ENCODE measurements at places on chromosomes 11 and 22. TPM values are rescaled to one million over a fixed set of nuclear protein-coding genes. Genes with fewer than 3 reads are reported as not detected.

PRRG4 gene
- 0.51 TPM for total RNA-seq

OR51D1 gene
- not detected for total RNA-seq

DNA sequence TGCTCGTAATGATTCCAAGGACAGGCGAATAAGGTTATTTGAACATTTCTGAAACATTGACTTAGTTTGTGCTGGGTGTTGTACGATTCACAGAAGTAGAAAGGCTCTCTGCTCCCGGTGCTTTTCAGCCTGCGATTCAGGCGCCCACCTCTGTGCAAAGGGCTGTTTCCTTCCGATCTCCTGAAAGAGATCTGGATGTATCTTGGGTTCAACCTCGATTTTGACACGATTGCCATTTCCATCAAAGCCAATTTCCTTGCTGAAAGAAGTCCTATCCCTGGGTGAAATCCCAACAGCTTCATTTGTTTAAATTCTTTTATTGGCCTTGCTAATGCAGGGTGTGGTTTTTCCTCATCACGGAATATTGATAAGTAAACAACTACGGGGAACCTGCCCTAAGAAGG, 1.1 kb upstream of the ZC3H12C start:
- H3K27ac ChIP-seq, result no peak overlapping the region
- DNase-seq, result no peak
- no peaks in the 10 kb centered on the region for H3K36me3 ChIP-seq

DNA sequence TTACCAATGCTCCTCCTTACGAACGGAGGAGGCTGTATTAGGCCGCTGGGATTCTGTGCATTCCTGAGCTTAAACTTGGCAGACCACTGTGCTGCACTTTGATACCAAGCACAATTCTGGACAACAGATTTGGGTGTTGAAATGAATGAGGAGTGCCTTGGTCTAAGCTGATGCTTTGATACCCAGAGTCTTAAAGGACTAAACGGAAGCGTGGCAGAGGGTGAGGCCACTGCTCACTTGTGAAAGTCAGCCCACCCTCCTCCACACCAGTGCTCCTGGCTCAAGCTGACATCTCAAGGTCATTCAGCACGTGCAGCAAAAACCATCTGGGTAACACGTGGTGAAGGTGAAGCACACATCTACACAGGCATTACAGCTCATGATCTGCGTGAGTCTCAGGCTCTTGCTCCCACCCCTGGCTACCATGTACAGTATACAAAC, 85.9 kb downstream of the MICAL3 start:
- no peak overlapping the region for H3K27ac ChIP-seq
- no peak for DNase-seq
- no peaks in the 10 kb centered on the region for H3K36me3 ChIP-seq
- H3K4me1 ChIP-seq, result no peaks in the 10 kb centered on the region
- H3K4me3 ChIP-seq, result no peak overlapping the region

DNA sequence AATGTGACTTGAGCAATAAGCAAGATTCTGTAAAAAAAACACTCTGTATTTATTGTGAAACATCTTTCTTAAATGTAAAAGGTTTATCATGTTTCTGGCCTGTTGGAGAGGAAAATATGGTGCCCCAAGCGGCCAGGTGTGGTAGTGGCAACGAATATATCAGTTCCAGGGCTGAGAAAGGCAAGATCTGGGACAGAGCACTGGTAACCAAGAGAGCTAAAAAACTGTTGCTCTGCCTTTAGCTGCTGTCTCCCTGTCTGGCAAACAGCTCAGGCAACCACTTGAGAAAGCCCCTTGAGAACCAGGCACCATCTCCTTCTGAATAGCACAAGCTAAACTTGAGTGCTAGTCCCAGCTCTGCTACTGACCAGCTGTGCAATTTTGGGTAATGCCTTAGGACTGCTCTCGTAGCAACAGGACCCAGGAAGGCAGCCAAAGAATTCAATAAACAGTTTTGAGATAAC, 129.9 kb downstream of the KCNC1 start:
- no peak for DNase-seq
- H3K27me3 ChIP-seq, result no peaks in the 10 kb centered on the region
- H3K36me3 ChIP-seq, result no peaks in the 10 kb centered on the region
- H3K4me1 ChIP-seq, result no peaks in the 10 kb centered on the region
- no peak overlapping the region for H3K27ac ChIP-seq

GRCh38 chr11:58776891-58777710, 45.4 kb upstream of the GLYAT start:
- DNase-seq, result no peak
- no peaks in the 10 kb centered on the region for H3K27me3 ChIP-seq
- no peak overlapping the region for H3K4me3 ChIP-seq
- H3K36me3 ChIP-seq, result no peaks in the 10 kb centered on the region
- H3K4me1 ChIP-seq, result no peaks in the 10 kb centered on the region

Data from CD8-positive, alpha-beta memory T cell (primary cell).